ENCODE measurements at places on chromosomes 3 and 15.

GRCh38 chr3:150114873-150115540, 144.3 kb upstream of the PFN2 start:
- DNase-seq, result no peak

DNA sequence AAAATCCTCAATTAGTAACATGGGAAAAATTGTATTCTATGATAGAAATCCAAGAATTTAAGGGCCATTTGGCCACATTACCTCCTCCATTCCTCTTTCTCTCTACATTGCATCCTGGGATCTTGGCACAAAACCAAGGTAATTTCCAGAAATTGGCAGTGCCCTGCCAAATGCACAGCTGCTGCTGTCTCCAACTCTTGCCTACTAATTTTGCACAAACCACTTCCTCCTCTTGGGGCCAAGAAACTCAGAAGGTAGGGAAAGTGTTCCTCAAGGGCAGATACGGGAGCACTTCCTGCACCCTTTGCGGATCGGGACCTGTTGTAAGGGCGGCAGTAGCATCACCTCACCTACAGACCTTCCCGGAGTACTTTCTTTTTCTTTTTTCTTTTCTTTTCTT, 57.8 kb downstream of the MAP3K13 start:
- DNase-seq, result no peak

- peak; percentile 52 for DNase-seq
These were observed 104.9 kb upstream of the ASB14 start for GRCh38 chr3:57397175-57398026.

DNA sequence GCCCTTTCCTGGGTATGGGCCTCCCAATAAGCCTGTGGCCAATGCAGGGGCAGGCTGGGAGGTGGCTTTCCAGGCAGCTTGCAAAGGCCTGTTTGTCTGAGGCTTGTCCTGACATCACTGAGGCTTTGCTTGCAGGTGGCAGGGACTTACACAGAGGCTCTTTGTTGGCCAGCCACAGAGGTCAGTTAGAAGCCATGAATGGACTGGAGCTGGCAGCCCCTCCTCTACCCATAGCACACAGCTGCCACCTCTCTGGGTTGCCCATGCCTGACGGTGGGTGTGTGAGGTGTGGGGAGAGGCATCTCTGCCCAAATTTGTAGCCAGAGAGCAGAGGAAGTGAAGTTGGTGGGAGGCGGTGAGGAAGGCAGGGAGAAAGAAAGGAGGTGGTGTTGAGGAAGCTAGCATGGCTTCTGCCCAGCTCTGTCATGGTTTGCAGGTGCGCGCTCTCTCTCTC, 17.1 kb downstream of the LIMD1 start:
- DNase-seq, result no peak

GRCh38 chr3:54146506-54147239, 24.3 kb downstream of the CACNA2D3 start:
- peak; percentile 15 for DNase-seq

DNA sequence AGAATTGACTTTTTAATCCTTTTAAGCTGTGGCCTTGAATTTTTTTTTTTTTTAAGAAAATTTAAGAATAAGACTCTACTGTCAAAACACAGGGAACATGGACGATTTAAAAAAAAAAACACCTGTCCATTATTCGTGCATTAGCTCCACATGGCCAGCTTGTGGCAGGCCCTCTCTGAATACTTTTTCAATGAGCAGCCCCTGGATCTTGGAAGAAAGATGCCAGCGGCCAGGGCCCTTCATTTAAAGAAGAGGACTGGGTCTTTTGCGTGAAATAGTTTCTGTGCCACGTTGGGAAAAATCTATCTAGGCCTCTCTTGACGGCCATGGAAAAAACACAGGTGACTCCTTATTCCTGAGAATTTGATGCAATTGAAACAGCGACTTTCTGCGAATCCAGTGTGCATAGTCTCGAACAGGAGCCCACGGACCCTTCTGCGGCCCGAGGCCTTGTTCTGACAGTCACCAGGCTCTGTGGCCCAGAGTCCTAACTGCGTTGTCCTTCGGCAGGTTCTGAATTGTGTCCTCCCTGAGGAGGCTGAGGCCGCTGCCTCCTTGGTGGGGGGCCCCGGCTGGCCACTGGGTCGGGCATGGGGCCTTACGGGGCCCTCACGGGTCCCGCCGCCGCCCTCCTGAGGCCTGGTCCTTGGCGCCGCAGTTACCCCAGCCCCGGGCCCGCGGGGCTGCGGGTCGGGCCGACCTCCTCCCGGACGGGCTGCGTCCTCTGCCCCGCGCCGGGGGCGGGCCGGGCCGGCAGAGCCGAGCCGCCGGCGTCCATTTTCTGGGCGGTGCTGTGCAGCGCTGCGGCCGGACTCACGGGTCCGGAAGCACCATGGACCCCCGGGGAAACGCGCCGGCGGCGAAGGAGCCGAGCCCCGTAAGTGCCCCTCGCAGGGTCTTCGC, 33.5 kb downstream of the ZBTB38 start:
- peak; percentile 44 for DNase-seq

GRCh38 chr3:74267588-74268184, 346.8 kb downstream of the CNTN3 start:
- no peak for DNase-seq

DNA sequence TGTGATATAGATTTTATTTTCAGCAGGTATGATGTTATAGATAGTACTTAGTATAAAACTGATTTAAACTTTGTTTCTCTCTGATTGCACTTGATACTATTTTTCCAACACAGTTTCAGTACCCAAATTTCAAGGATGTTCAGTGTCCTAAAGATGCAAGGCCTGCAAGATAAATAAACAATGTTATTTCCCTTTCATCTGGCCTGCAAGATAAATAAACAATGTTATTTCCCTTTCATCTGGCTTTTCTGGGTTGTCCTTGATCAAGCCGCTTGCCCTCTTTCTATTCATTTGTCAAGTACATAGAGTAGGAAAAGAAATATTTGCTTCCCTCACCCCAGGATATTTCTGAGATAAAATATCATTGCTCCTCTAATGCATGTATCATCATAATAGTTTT, 571.0 kb downstream of the FGF12 start:
- no peak for DNase-seq

DNA sequence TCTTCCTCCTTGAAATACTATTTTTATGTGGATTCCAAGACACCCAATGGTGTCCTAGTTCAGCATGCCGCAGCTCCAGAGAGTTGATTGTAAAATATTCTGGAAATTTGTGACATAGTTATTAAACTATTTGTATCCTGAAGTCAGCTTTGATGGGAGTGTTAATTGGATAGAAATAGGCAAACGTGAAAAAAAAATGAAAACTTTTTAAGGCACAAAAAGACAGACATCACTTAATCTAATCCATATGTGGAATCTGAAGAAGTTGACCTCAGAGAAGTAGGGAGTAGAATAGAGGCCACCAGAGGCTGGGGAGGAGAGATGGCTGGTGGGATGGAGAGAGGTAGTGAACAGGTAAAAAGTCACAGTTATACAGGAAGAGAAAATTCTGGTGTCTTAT, 704.2 kb downstream of the ROBO1 start:
- no peak for DNase-seq

- no peak for DNase-seq
These were observed 14.8 kb downstream of the GK5 start for GRCh38 chr3:142210608-142211007.

DNA sequence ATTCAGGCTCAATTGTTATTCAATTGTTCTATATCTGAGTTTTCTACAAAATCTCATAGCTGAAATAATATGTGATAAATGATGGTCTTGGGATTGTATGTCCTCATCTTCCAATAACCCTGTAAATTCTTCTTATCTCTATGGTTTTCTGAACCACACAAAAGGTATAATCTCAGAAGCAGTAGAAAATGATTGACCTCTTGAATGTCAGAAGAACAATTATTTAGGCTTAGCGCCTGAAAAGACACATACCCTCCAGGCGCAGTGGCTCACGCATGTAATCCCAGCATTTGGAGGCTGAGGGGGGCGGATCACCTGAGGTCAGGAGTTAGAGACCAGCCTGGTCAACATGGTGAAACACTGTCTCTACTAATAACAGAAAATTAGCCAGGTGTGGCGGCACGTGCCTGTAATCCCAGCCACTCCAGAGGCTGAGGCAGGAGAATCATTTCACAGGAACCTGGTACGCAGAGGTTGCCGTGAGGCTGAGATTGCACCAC, 288.0 kb upstream of the TBC1D5 start:
- no peak for DNase-seq

GRCh38 chr3:154598166-154598565, 168.2 kb upstream of the GPR149 start:
- DNase-seq, result no peak

DNA sequence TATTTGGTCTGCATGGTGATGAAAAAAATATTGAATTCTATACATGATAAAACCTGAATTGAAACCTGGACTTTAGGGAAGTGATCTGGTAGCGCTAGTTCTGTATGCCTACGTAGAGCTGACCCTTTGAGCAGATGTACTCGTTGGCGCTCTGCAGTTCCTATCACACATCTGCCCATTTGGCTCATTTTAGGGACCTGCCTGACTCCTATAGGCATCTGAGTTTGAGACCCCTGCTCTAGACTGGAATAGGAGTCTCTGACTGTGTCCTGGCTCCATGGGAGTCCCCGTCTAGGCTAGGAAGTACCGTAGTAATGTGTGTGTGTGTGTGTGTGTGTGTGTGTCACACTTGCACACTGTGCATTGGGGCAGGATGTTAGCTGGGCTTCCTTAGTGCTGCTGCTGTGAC, 21.2 kb downstream of the STARD5 start:
- no peak for DNase-seq

DNA sequence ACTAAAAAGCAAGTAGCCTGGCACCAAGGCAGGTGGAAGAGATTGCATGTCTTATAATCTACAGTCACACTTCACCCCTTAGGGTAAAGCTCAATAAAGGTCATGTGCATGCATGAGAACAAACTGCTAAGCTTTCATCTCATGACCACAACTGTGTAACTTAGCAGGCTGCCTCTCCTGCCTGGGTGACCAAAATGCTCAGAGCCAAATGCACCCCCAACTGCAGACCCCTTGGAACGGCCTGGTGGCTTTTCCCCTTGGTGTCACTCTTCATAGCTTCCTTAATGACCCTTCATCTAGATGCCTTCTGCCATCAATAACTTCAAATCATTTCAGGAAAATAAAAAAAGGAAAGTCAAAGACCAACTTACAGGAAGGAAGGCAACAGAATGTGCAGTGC, 88.1 kb downstream of the ADAMTS17 start:
- no peak for DNase-seq

- DNase-seq, result no peak
These were observed 98.0 kb downstream of the KCNAB1 start for GRCh38 chr3:156218353-156218744.

GRCh38 chr15:43104426-43104825, 1.4 kb downstream of the UBR1 start:
- no peak for DNase-seq

DNA sequence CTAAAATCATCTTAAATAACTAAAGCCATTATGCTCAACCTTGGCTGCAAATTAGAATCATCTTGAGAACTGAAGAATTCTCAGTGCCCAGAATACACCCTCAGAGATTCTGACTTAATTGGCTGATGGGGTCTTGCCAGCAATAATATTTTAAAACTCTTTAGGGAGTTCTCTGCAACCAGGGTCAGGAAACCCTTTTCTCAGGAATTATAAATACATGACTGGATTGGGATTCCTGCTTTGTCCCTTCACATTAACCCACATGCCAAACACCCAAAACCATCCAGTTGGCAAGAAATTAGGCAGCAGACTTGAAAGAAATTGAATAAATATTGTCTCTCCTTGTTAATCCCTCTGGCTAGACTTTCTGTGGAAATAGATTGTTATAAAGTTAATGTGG, 482.3 kb upstream of the NECTIN3 start:
- DNase-seq, result no peak

DNA sequence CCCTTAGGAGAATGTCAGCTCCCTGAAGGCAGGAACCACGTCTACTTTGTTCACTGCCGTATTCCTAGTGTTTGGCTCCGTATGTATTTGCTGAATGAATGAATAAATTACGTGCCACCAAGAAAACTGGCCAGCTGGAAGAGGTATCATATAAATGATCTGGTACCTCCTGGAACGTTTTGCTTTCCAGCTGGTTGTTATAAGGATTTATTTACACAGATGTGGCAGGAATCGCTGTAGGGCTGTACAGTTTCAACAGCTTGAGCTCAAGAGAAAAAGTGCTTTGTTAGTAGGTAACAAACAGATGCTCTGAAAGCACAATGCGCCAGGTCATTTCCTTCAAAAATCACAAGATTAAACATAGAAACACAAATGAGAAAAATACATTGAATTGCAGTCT, 108.8 kb upstream of the ATP2B2 start:
- DNase-seq, result no peak

DNA sequence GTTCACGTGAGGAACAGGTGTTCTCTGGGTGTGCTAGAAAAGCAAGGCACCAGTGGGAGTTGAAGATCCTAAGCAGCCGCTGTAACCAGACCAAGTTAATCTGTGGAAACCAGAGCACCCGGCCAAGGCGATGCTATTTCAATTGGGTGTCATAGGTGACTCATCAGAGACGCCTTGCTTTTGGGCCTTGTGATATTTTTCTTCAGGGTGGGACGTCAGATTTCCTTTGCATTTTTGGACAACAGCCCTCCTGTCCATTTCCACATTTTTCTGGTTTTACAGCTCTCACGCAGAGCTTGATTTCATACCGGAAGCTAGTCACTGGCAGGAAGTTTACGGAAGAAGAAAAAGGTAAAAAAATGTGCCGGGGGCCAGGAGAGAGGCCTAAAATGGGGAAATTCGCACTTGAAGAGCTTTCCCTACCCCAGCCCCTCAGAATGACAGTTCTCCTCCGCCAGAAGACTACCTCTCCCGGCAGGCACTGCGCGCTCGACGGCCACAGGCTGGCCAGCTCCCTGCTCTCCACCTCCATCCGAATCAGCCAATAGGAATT, 471 bp upstream of the KBTBD8 start:
- DNase-seq, result no peak
